ENCODE measurements at places on chromosomes 12 and 14.

DNA sequence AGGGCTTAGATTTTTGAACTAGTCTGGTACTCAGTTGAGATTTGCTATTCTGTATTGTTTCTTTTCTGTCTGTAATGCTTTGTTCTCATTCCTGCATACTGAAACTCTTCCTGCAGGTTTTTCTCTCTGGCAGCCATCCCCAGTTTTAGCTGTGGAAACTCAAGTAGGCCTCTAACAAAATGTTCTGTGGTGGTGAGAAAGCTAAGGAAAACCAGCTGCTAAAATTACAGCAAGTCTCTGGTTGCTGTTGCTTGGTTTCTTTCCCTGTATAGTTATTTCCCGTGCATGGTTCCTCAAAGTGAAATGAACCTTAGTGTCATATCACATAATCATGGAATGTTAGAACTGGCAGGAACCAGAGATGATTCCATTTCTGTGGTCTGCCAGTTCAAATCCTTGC, 442.5 kb downstream of the NRXN3 start:
- no peak for ATAC-seq

GRCh38 chr12:131687346-131688125, 23.4 kb upstream of the SFSWAP start:
- no peak for ATAC-seq

DNA sequence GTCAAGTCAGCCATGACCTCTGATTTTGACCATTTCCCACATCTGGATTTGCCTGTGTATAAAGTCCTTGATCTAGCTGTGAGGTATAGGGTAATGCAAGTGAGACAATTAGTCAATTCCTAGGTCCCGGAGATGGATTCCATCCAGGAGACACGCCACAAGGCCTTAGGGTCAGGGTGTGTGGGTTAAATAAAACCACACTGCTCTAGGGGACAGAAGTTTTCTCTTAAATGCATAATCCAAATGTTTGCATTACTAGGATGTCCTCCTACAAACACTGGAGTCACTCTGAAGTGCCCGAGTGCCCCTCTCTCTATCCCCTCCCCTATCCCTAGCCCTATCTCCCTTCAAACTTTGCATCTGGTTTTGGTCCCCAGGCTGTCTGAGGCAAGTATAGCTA, 26.8 kb downstream of the LRIG3 start:
- no peak for ATAC-seq

DNA sequence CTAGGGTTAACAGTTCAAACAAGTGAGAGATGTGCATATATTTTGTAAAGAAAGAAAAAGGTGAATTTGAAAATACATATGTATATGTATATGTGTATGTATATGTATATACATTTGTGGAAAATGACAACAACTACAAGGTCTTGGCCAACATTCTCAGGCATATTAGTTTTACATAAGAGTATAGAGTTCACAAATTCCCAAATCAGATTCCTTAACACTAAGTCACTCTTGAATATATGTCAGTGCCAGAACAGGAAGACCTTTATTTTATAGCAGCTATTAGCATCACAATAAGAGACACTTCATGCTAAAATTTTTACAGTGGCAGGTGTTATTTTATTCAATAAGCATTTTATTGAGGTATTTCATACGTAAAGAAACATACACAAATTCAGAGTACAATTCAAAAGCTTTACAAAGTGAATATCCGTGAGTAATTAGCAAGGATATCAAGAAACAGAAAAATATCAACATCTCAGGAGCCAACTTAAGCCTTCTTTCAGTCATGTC, 179.7 kb downstream of the SLC6A15 start:
- ATAC-seq = no peak

DNA sequence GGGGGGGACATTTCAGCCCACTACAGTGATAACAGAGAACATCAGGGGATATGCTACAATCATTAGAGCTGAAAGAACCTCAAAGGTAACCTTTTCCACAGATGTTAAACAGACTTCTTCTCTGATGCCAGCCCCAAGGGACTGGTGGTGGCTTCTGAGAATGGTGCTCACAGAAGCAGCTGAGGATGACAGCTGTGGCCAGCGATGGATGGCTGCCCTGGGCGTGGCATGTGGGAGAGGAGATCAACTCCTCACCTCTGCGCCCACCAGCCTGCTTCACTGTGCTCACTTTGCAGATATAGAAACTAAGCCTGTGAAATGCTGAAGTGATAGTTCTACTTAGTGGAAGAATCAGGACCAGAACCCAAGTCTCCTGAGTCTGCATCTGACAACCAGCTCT, 33.0 kb downstream of the FOXN3 start:
- no peak for ATAC-seq

DNA sequence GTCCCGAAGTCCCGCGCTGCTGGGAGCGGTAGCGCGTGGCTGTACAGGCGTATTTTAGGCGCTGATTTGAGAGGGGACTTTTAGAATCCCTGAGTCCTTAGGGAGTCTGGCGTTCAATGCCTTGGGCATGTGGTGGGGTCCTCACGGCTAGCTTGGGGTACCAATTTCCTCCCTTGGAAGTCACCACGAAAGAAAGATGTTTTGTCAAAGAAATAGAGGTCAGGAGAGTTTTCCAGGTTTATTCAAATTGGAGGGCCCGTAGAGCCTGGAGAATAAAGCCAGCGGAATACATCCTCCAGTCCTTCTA, 63.9 kb downstream of the KLHL28 start:
- no peak for ATAC-seq

- ATAC-seq = no peak
Measured at GRCh38 chr14:91745344-91745743, 13.5 kb upstream of the CATSPERB start.

GRCh38 chr12:95709152-95709551, 81.4 kb downstream of the NTN4 start:
- ATAC-seq = no peak

DNA sequence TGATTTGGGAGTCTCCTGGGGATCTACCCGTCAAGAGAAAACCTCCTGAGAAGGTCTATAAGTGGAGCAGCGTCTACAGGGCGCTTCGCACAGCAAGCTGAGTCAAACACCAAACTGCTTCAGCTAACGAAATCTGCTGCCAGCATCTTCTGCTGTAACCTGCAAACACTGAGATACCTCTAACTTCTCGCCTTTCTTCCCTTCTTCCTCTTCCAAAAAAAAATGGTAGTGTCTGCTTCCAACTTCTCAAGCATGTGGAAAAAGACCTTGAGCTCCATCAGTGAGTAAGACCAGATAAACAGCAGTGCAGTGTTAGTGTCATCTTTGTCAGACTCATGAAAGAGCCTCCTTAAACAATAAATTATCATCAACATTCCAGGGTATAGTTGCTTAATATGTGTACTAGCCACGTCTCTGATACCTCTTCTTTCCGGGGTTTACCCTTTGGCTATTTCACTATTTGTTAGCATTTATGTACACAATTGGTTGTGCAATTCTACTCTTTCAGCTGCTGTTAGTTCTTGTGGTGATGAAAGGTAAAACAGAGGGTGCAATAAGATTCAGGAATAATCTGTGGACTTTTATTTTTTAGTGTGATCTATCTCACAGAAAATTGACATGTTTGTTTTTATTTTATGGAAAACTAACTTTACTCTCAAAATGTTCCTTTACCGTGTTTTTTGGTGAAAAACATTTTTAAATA, 81.6 kb downstream of the LLPH start:
- ATAC-seq = peak; percentile 10

DNA sequence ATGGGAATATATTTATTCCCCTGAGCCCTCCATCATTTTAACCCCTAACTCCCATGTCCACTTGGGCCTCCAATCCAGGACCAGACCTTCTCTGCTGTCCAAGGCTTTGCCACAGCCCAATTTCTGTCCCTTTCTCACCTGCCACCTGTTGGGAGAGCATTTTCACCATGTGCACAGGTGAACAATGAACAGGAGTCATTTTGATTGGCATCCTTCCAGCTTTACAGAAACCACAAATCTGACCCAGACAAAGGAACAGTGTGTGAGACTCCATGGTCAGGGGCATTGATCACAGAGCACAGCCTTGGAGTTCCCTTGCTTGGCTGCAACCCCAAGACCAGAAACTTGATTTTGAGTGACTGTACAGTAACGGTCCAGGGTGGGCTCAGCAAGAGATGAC, 91.9 kb downstream of the CRACR2A start:
- ATAC-seq = no peak

DNA sequence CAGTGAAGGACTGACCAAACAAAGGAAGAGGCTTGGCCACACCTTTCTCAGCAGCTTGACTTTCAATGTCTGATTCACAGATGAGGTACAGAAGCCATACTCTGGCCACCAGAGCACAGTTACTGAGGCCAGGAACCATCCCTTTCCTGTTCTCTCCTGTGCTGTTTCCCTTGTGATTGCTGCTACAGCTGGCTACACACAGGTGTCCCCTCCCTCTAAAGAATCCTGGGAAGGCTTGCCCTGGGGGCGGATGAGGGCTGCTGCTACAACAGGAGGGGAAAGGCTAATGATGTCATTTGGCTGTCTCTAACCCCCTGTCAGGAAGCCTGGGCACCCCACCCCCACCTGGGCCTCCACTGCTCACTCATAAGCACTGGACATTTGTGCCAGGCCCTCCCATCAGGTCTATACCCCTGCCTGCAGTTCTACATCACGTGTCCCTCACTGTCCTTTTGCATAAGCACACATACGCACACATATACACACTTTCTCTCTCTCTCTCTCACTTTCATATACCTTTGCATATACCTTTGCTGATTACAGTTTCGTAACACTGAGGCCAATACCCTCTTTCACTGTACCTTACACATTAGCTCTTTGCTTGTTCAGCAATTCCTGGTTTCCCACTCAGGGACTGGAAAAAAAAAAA, 41.4 kb downstream of the PRPF40B start:
- ATAC-seq = no peak

GRCh38 chr12:79217306-79217705, 352.7 kb downstream of the SYT1 start:
- no peak for ATAC-seq

GRCh38 chr12:21828779-21829178, 54.3 kb upstream of the KCNJ8 start:
- ATAC-seq = no peak

DNA sequence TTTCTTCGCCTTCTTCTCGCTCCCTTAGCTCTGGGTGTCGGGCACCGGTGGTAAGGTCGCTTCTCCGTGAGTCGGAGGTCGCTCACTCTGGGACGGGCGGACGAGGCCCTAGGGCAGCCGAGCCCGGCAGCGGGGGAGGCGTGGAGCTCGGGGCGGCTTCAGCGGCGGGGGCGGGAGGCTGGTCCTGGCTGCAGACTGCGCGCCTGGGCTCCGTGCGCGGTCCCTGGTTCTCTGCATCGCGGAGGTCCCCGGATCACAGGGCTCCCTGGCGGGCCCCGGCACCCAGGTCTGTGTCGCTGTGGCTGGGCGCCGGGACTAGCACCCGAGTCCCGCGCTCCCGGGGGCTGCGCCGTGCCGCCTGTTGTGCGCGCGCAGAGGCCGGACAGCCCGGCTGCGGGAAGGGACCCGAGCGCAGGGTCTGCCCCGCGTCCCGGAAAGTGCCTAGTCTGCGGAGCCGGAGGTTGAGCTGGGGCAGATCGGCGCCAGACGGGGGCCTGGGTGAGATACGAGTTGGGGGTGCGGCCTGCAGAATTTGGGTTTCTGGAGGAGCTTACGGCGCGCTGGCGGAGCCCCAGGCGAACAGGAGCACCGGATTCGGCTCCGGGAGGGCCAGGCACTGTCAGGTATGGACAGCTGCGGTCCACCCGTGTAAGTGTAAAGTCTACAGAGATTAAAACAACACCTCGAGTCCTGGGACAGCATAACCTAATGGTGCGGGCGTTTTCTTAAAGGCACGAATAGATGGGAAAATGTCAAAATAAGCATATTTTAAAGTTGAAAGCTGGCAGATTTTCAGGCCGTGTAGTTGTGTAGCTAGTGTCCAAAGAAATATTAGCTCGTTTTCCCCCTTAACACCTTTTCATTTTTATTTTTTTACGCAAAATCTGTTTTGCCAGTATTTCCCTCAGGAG, 713 bp downstream of the FRMD6 start:
- ATAC-seq = peak; percentile 43

- ATAC-seq = peak; percentile 56
Measured at GRCh38 chr14:59360923-59361794, 104.0 kb downstream of the GPR135 start.

DNA sequence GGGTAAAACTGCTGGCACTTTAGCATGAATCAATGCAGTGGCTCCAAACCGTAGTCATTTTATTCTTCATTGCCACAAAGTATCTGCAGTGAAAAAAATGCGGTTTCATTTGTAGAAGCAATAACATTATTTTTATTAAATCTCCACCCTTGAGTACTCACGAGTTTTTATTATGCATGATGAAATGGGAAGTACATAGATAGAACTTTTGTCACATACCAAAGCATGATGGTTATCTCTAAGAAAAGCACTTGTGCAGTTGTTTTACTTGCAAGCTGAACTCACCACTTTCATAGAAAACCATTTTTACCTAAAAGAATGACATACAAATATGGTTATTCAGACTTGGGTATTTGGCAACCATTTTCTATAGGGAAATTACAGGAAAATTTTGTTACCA, 90.3 kb downstream of the PELI2 start:
- no peak for ATAC-seq

- no peak for ATAC-seq
Measured at GRCh38 chr12:62468397-62468796, 1.8 kb downstream of the MON2 start.

- ATAC-seq = no peak
Measured at GRCh38 chr14:102557434-102558226, 34.8 kb upstream of the RCOR1 start.

- no peak for ATAC-seq
Measured at GRCh38 chr12:10409392-10409791, at the start of gene KLRC4. TSS of gene KLRC4 (minus strand) at chr12:10409757. CDS start at chr12:10409575, 182 bp downstream.

- ATAC-seq = no peak
Measured at GRCh38 chr12:41576925-41577324, 388.8 kb downstream of the PDZRN4 start.

DNA sequence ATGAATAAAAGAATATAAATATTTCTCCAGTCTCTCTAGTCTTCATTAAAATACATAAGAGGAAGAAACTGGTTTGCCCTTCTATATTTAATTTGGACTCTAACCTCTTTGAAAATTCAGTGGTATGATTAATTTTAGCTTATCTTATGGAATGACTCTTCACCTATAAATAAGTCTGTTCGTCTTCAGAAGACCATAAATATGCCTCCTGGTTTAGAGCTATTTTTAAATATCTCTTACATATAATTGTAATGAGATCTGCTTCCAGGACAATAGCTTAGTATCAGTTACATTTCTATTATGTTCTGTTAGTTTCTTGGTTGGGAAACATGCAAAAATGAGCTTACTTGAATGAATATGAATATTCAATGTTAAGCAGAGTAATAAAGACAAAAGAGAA, 257.5 kb upstream of the HMGA2 start:
- peak; percentile 45 for ATAC-seq
